Activated CD4-positive, alpha-beta T cell treated with anti-CD3 and anti-CD28 coated beads for 4 hours (primary cell): ENCODE measurements at places on chromosomes 5 and 9.

GRCh38 chr9:101569741-101570501 is 24.8 kb downstream of the PPP3R2 start:
- DNase-seq: no peak

- no peak for DNase-seq
Observed at GRCh38 chr5:56700711-56701110, 114.6 kb upstream of the MAP3K1 start.

DNA sequence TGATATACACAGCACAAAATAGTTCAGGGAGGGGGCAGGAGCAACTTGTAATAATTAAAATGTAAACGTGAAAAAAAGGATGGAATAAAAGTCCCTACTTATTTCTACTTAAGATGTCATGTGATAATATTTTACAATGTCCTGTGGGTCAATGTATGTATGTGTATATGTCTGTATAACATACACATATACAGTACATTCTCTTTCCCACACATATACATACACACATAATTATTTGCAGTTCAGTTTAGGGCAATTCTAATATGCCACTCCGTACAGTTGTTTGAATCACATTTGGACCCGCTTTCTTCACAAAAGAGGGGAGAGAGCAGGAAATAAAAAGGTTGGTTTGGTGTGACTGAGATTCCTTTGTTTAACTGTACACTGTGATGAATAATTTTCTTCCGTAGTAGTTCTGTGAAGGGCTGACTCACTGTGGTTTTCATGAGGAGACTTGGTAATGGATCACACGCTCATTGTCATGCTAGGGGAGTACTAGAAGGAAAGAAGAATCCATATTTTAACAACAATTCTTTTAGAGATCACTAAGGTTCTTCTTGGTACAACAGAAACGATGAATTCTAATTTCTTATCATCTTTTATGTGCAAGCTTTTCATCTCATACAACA is 26.2 kb upstream of the ACOT12 start:
- no peak for DNase-seq

DNA sequence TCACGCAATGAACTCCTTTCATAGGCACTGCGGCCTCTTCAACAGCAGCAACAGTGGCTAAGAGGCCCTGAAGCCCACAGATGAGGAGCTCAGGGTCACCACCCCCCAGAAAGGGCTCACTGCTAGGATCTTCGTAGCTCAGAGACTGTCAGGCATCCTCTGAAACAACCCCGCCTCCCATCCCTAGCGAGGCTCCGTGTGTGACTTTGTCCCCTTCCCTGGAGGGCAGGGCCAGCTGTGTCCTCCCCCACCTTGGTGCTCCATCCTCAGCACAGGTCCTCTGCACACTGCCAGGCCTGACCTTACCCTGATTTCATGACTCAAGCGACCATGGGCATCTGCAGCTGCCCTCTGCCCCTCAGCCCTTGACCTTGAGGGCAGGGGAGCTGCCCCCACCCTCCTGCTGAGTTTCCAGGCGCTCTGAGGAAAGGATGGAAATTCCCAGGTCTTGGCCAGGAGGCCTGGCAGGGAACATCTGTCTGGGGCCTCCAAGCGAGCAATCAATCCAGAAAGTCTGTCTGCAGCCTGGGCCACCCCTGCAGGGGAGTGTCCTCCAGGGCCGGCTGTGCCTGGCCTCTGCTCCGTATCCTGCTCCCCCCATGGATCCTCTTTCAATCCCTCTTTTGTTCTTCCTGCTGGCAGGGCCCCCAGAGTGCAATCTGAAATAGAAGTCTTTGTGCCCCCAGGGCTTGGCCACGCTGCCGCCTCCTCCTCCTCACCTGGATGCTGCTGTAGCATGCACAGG is 6.8 kb upstream of the IRX4 start:
- no peak for DNase-seq

GRCh38 chr9:133826289-133827085 is 88.3 kb upstream of the SARDH start:
- no peak for DNase-seq

- no peak for DNase-seq
Observed at GRCh38 chr5:39980056-39980455, 555.3 kb upstream of the DAB2 start.

DNA sequence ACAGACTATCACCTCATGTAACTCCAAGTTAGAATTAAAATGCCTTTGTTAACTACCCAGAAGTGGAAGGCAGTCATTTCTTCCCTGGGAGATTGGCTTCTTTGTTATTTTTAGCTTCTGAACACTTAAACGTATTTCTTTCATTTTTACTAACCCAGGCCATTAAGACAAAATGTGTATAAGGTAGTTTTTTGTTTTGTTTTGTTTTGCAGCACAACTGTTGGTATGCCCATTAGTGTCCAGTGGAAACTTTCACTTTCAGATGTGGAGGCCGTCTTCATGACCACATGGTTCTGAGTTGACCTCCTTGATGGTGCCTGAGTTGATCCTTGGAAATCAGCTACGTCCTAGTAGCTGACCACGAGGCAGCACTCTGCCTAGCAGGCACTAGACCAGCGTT is 264.6 kb upstream of the ZNF608 start:
- no peak for DNase-seq
